ENCODE measurements at places on chromosomes 2 and 18.

DNA sequence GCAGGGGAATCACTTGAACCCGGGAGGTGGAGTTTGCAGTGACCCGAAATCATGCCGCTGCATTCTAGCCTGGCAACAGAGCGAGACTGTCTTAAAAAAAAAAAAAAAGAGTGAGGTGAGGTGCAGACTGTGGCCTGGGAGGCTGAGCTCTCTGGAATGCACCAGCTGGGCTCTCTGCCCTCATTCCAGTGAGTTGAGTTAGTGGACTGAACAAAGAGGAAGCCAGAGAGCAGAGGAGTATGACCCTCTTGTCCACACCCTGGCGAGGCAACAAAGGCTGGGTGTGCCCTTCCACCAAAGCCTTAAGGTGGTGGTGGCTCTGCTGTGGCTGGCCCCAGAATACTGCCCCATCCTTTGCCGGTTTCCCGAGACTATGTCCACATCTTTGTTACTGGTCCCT lies 71.3 kb upstream of the ACKR3 start:
- DNase-seq: peak; percentile 73

GRCh38 chr2:234427081-234428061 lies 69.5 kb downstream of the ARL4C start:
- DNase-seq: peak; percentile 72

GRCh38 chr2:98560256-98560771 lies 48.0 kb downstream of the COA5 start:
- peak; percentile 91 for DNase-seq

GRCh38 chr2:241941691-241942301 lies 72.3 kb downstream of the RTP5 start:
- no peak for DNase-seq

GRCh38 chr2:236010920-236011685 lies 157.1 kb downstream of the GBX2 start:
- no peak for DNase-seq

GRCh38 chr2:202184557-202184956 lies 53.8 kb downstream of the SUMO1 start:
- DNase-seq: no peak

- DNase-seq: no peak
Observed at GRCh38 chr2:156727867-156728266, 291.7 kb downstream of the GPD2 start.

DNA sequence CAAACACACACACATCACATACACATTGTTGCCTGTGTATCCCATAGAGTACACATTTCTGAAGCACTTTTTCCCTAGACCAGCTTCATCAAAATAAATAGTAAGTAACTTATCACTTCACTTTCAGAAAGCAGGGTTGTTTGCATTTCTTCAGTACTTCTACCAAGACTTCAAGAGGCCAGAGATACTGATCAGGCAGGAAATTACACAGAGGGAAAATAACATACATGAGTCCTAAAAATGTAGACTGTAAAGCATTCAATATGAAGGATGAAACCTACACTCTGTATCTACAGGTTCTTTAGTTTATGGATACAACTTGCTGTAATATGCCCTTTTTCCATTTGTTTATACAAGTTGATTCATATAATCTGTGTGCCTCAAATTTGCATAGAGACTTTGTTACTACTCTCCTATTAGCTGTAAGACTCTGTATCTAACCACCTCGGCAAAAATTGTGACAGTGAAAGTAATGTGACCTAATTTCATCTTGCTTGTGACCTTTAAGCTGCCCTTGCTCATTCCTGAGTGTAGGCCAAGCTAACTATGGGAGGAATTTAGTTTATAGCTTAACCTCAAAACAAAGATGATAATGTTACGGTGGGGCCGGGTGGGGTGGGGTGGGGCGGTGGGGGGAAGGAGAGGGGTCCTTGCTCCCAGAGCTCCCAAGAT lies 228.9 kb upstream of the SPOPL start:
- no peak for DNase-seq

DNA sequence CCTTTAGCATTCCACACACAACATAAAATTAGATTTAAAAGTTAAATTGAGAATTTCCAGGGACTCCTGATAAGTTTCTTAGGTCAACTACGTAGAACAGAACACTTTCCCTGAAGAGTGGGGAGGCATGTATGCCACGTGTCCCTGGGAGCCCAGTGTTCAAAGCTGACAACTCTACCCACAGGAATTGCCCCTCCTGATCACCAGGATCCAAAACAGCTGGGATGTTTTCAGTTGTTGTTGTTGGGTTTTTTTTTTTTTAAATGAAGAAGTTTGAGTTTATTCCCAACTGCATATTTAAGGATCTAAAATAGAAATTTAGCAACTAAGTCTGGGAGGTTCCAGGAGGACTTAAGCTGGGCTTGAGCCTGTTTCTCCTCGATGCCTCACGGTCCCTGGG lies 100.5 kb downstream of the TPGS2 start:
- DNase-seq: no peak

- DNase-seq: no peak
Observed at GRCh38 chr2:233681521-233682099, at the start of gene UGT1A7. TSS of gene UGT1A7 (plus strand) at chr2:233681901. CDS start at chr2:233681938, 37 bp downstream.

- DNase-seq: peak; percentile 73
Observed at GRCh38 chr2:42493468-42494354, at the start of gene KCNG3. TSS of gene KCNG3 (minus strand) at chr2:42493982. CDS start at chr2:42493501, 481 bp downstream.

GRCh38 chr2:8003462-8004075 lies 678.3 kb upstream of the ID2 start:
- DNase-seq: peak; percentile 79

DNA sequence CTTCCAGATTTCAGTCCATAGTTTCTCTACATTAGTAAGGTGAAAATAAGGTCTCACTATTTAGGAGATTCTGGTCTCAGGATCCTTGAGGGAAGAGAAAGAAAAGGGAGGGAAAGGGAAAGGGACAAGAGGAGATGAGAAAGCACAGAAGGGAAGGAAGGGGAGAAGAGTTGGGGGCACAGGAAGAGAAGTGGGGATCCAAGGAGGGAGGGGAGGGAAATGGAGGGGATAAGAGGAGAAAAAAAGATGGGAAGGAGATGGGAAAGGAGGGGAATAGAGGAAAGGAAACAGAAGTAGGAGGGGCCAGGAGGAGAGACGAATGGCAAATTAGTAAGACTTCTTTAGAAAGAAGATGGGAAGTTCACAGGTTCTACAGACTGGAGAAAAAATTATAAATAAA lies 39.2 kb upstream of the SPTBN1 start:
- DNase-seq: no peak

DNA sequence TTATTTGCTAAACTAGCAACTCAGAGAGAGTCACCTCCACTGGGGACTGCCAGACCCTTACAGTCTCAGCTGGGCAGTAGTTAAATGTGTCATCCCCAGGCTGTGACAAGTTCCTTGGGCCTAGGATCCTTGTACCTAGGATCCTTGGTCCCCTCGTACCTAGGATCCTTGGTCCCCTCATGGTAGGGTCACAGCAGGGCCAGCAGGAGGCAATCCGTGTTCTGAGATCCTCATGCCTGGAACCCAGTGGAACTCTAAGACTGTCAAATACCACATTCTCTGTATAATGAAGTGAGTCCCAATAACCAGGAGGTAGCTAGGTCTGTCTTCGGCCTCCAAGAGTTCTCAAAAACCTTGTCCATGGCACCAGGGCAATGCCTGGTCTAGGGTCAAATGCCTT lies 60.8 kb downstream of the LYPD6B start:
- no peak for DNase-seq

DNA sequence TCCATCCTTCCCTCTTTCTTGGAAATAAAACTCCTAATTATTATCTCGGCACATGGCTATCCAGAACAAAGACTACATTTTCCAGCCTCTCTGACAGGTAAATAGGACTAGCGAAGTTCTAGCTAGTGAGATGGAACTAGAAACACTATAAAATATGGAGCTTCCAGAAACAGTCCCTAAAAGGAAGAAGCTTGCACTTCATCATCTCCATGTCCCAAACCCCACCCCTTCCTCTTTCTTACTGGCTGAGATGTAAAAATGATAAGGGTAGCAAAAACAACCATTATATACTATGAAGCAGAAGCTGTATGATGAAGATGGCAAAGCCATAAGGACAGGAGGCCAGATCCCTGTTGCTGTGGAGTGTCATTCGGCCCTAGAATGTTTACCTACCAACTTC lies 11.7 kb upstream of the ACTR2 start:
- no peak for DNase-seq

DNA sequence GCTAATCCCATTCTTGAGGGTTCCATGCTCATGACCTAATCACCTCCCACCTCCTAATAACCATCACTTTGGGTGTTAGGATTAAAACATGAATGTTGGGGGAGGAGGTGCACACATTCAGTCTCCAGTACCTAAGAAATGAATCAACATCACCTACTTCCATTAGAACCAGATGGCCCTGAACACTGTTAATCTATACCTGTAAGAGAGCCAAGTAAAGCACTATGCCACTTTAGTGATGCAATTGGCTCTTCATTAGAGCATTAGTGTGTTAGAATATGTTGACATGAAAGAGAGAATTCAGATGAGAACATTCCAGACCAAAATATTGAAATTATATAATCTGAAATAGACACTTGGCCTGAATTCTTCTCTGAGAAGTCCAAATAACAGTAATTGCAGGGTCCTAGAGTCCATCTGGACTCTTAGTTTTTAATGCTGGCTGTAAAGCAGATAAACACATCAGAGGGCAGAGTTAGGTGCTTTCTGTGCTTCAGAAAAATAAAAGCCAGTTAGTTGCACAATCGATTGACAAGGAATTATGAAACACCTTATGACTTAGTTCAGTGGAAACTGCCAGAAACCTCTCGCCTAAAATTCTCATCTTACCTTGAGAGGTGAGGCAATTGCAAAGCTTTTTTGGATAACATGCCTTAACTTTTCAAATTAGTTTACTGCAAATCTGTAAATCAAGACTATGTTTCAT lies 923.7 kb downstream of the SLC4A3 start:
- no peak for DNase-seq

GRCh38 chr2:70718736-70719135 lies 49.3 kb downstream of the ADD2 start:
- no peak for DNase-seq

GRCh38 chr18:8139127-8139527 lies 470.1 kb upstream of the RAB12 start:
- no peak for DNase-seq

DNA sequence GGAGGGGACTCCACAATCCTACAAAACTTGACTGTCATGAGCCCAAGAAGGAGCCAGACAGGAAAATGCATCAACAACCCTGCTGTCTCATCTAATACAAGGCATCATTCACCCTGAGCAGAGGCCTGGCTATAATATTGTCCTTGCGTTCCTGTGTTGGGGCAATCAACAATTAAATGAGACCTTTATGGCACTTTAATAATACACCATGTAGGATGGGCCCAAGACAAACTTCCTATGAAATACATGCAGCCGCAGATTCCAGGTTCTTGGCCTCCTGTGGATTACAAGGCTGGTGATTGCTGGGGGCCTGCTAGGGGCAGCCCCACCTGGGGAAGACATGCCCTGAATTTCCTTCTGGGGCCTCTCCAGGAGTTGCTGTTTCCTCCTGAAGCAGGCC lies 82.8 kb upstream of the PPP1CB start:
- no peak for DNase-seq

DNA sequence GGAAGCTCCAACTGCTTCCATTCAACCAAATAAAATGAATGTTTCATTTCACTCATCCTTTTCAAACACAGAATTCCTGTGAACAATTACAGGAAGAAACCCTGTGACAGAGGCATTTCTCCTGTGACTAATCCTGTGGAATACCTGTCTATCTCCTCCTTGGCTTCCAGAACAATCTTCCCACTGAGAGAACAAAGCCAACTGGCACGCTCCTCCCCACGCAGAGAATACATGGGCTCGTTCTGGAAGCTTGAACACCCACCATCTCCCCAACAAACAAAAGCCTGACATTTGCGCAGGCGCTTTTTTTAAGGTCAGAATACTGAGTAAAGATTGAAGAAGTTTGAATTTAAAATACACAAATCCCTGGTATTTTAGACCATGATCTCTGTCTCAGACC lies 104.7 kb upstream of the SLC66A3 start:
- DNase-seq: no peak

GRCh38 chr2:129678751-129679150 lies 300.7 kb upstream of the RAB6C start:
- DNase-seq: no peak

DNA sequence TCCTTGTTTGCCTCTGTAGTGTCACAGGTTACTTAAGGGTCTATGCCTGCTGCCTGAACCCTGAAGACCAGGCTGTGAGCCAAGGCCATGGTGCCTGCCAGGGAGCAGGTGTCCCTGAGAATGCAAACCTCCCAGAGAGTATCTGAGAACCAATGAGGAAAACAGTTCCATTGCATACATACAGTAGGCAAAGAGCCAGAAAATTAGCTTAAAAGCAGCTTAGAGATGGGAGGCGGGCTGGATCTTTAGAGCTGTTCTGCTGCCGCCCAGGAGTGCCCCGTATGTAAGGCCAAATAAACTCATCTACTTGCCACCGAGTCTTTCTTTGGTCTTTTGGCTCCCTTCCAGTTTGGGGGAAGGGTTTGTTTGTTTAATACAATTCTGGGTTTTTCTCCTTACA lies 327.9 kb downstream of the CLIP4 start:
- no peak for DNase-seq

- no peak for DNase-seq
Observed at GRCh38 chr2:214358506-214358905, 52.3 kb upstream of the VWC2L start.

DNA sequence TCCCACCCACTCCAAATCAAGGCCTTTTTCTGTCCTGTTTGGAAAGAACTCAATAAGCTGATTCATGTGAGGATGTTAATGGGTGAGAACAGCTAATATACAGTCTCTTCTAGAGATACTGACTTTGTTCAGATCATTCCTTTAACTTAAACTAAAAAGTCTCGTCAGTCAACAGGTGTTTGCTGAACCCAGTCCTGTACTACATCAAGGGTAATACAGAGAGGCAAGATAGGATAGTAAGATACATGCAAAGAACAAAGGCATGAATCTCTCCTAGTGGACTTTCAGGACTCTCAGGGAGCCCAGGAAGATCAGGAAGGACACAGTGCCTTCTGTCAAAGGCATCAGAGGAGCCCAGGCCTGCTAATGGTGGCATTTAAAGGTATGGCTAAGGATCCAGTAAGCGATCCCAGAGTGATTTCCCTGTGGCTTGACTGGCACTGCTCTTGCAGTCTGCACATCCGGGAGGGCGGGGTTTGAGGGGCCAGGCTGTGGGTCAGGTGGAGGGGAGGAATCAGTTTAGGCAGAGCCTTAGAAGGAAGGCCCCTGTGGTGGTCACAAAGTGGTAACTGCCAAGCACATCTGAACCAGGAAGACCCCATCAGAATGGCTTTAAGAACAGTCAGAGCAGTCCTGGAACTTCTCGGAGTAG lies 54.0 kb downstream of the EPAS1 start:
- DNase-seq: no peak

DNA sequence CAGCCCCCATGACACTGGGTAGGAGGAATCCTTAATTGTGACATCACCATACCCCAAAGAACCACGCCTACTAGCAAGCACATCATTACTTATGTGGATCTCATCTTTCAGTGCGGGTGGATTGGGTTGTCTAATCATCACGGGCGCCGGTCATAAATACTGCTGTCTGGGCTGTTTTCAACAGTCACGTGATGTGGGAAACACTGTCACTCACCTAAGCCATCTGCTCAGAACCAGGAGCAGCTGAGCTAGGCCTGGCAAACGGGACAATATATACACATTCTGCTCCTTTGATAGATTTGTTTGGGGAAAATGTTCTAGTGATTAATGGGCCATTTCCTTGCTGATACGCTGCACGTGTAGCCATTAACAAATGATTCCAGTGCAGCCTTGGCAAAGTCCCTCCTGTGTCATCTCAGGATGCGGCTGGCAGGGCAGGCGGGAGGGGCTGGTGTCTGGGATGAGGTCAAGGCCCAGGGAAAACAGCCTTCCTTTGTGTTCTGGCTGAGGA lies 145.9 kb upstream of the COPS8 start:
- no peak for DNase-seq

GRCh38 chr2:58512878-58513277 lies 271.8 kb upstream of the FANCL start:
- no peak for DNase-seq
